ENCODE measurements at places on chromosomes 3 and 15. TPM values are rescaled to one million over a fixed set of nuclear protein-coding genes. Genes with fewer than 3 reads are reported as not detected.

DNA sequence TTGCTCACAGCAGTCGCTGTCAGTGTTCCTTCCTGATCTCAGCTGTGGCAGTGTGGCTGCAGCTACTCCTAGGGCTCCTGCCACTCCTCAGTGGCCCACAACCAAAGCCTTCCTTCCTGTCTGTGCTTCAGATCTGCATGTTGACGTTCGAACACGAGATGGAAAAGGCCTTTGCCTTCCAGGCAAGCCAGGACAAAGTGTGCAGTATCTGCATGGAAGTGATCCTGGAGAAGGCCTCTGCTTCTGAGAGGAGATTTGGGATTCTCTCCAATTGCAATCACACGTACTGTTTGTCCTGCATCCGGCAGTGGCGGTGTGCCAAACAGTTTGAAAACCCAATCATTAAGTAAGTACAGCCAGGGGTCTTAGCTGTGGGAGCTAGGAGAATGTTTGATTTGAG lies 17.8 kb downstream of the MKRN2 start:
- DNase-seq: no peak

DNA sequence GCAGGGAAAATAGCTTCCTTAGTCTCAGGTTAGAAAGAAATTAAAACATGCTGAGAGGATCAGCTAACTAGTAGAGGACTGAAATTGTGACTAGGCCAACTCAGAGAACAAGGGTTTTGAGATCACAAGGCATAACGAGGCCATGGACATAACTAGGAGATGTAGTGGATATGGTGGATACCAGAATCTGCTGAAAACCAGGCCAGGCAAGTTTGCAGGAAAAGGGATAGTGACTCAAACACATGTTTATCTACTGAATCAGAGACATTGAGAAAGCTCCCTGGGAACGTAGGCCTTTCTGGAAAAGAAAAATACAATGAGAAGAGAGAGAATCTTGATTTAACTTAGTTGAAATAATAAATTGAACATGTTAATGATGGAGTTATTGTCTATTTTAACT lies 326.5 kb upstream of the GBE1 start:
- no peak for DNase-seq

DNA sequence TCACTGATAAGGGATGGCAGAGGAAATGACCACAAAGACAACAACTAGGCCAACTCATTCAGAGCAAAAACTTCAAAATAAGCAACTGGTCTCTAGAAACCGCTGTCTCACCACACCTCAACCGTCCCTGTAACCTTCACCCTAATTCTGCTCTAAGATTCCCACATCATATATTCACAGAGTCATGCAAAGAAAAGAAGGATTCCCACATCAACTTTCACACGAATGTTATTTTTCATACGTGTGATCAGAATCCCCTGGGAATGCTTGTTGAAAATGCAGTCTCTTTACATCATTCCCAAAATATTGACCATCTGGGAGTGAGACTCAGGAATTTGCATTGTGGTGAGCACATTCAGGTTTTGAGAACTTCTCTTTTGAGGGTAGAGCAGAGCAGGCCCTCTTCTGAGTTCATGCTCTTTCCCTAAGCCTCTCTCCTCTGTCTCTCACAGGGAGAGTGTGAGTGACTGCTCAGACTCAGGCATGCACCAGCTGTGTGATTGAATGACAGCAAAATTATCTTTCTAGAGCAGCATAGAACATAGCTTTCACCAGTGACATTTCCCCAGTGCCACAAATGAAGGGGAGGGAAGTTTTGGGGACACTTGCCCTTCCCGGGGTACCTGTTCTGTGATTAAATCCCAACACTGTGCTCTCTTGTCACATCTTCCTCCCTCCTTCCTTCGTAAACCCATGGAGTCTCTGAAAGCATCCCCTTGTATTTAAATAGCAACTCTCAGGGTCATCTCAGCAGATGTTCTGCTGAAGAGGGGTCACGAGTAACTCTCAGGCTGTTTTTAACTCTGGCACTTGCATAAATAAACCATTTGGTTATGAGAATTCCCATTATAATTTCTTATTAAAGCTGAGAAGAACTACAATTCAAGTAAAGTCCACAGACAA lies 170.9 kb downstream of the PLCL2 start:
- DNase-seq: no peak

DNA sequence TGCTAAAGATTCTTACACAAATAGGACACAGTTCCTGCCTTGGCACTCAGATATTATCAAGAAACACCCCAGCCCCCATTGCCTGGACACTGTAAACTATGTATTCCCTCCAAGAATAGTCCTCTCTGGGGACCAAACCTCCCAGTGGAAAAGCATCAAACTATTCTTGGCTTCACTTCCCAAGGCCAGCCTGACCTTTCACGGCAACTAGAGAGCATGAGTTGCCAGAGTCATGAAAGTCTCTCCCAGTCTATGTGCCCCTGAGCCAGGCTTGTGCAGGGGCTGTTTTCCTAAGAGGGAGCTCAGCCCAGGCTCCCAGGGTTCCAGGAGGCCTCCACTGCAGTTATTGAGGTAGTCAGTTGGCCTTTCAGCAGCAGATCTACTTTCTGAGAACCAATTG lies 251.9 kb upstream of the TGFBR2 start:
- no peak for DNase-seq

GRCh38 chr3:58366699-58367098 lies 34.0 kb downstream of the PXK start:
- DNase-seq: no peak

- DNase-seq: no peak
Measured at GRCh38 chr3:132756108-132756650, 34.0 kb upstream of the NPHP3 start.

The MKRN3 gene
- polyA plus RNA-seq: 2.4 TPM
